ENCODE measurements at places on chromosomes 3 and 15.
A peak's percentile ranks its signal among the peaks of the same experiment; 100 is the strongest.

- no peak for DNase-seq
Measured at GRCh38 chr3:55147856-55148720, 220.2 kb upstream of the LRTM1 start.

GRCh38 chr15:74768099-74768770, 13.6 kb upstream of the CSK start:
- DNase-seq = no peak

DNA sequence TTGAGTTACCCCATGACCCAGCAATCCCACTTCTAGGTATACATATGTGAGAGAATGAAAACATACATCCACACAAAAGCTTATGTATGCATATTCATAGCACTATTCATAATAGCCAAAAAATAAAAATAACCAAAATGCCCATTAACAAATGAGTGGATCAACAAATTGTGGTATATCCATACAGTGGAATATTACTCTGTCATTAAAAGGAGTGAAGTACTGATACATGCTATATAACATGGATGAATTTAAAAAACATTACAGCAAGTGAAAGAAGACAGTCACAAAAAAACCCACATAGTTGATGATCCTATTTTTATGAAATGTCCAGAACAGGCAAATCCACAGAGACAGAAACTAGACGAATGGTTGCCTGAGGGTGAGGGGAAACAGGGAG, 5.2 kb downstream of the C3orf20 start:
- DNase-seq = no peak

DNA sequence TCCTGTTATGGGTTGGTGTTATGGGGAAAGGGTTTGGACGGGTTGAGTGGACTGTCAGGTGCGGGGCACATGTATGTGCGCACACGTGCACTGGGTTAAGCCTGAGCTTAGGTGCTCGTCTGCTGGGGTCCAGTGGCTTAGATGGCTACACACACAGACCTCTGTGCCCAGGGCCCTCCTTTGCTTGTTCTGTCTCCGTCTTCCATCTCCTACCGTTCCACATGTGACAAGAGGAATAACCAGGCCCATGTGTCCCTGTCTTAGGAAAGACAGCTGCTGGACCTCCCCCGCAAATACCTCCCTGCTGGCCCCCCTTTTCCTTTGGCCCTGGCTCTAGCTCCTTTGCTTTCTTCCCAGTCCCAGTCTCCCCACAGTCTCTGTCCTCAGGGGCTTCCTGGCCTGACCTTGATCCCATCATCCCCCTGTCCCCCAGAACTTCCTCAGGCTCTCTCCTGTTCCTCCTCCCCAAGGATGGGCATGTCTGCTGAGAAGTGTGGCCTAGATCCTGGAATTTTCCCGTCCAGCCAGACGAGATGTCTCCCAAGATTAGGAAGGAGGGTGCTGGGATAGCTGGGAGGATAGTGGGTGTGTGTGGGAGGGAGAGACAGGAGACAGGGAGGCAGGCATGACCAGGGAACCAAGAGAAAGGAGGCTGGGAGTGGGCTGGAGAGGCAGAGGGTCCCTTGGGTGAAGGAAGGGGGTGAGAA, 797 bp upstream of the THPO start:
- no peak for DNase-seq

GRCh38 chr15:31437686-31438085, 111.1 kb downstream of the KLF13 start:
- peak; percentile 30 for DNase-seq

DNA sequence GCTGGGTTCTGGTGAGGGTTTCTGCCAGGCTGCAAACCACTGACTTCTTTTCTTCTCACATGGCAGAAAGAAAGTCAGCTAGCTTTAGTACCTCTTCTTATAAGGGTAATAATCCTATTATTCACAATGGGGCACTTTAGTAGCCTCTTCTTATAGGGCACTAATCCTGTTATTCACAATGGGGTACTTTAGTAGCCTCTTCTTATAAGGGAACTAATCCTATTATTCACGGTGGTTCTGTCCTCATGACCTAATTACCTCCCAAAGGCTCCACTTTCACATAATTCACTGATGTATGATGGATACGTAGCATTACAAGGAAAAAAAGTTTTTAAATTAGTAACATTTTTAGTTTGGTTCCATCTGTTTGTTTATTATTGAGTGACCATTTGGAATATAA, 671.3 kb downstream of the NSUN3 start:
- DNase-seq = no peak

All from CD4-positive, alpha-beta T cell treated with Interleukin-2 at 100 ng/mL for 4 hours (primary cell).